Trophoblast cell (in vitro differentiated cells and primary cell): ENCODE measurements at places on chromosomes 7 and 10.
A peak's percentile ranks its signal among the peaks of the same experiment; 100 is the strongest.

GRCh38 chr7:3897430-3898372, 596.6 kb downstream of the SDK1 start:
- peak; percentile 39 for DNase-seq

DNA sequence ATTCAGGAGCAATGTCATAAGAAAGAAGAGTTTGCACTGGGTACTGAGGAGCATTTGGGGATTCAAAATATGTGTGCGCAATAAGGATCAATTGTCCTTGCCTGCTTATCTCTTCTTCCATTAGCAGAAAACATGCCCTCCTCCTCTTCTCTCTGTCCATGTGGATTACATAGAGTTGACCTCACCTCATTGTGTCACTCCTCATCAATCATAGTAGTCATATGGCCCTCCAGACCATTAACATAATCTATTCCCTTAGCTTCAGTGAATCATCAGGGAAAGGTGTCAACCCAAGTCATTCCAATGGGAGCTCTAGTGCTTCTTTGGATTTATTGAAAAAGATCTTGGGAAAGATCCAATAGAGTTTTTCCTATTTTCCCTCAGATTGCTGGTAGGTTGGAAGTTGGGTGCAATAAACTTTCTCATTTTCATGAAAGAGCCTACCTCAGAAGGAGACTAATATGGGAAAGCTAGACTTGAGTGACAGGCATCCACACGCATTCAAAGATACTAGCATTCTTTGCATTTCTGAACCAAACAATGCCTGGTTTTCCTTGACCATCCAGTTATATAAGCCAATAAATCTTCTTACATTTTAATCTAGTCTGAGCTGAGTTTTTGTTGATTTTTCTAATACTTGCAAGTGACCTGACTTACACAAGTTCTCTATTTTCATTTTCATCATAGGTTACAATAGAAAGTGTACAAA, 71.5 kb upstream of the FAM13C start:
- no peak for DNase-seq

DNA sequence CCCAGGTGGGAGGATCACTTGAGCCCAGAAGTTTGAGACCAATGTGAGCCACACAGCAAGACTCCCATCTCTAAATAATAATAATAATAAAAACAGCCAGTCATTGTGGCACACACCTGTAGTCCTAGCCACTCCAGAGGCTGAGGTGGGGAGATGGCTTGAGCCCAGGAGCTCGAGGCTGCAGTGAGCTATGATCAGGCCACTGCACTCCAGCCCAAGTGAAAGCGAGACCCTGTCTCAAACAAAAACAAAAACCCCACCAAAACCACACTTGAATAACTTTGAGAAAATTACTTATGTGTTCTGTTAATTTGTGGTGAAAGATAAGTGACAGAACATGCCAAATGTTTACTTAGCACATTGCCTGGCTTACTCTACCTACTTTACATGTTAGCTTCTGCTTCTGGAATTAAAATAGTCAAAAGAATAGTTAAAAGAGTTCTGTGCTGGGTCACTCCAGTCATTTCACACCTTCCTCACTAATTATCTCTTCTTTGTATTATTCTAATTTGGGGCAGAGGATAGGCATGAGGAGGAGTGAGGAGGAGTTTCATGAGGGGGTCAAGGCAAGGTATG, 9.8 kb downstream of the TMEM60 start:
- DNase-seq, result no peak

DNA sequence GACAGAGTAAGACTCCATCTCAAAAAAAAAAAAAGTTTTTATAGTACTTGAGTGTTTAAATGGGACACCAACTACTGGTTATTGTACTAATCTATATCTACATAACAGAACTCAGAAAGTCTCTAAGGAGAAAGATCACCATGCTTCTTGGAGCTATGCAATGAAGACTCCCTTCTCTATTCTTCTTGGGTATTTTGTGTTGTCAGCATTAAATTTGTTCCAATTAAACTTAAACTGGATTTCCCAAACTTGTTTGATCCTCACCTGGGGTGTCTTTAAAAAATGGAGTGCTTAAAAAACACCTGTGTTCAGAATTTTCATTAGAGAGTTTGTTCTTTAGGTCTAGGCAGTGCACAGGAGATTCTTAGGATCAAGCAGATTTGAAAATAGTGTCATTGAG, 536.0 kb downstream of the GATA3 start:
- no peak for DNase-seq

DNA sequence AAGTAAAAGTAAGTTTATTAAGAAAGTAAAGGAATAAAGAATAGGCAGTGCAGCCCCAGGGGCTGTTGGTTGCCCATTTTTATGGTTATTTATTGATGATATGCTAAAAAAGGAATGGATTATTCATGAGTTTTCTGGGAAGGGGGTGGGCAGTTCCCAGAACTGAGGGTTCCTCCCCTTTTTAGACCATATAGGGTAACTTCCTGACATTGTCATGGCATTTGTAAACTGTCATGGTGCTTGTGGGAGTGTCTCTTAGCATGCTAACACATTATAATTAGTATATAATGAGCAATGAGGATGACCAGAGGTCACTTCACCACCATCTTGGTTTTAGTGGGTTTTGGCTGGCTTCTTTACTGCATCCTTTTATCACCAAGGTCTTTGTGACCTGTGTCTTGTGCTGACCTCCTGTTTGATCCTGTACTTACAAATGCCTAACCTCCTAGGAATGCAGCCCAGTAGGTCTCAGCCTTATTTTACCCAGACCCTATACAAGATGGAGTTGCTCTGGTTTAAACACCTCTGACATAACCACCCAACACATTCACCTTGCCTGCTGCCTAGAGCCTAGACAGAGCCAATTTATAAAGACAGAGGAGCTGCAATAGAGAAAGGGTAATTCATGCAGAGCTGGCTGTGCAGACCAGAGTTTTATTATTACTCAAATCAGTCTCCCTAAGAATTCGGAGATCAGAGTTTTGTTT, 10.9 kb upstream of the ERCC6 start:
- no peak for DNase-seq

GRCh38 chr7:113730309-113730955, 188.4 kb downstream of the PPP1R3A start:
- DNase-seq, result no peak

DNA sequence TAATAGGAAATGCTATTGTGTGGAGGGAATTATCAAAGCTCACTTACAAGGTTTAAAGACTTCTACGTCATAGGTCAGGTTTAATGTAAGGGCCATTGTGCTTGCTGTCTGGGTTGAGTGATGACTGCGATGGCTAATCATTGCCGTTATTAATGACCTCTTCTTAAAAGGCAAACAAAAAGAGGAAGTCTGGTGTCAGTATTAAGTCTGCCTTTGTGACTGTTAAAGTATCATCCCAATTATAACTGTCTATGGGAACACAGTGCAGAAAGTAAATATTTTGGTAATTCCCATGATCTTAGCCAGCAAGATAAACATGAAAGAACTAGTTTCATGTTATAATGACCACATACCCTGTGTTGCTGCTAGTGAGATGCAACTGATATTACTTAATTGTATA, 382.4 kb downstream of the BBS9 start:
- DNase-seq, result no peak

DNA sequence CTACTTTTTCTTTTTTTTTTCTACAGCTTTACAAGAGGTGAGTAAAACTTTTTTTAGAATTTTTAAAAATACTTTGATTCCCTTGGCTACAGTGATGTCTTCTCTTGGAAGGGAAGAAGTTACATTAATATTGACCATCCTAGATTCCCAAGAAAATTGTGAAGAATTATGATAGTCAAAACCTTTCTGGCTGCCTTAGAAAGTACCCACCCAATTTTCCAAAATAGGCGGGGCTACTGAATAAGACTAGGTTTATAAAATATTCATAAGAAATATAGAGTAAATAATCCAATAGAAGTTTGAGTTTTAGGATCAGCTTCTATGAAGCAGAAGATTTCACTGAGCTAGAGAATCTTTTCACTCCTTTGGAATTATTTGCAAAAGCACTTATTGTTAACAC, 3.0 kb downstream of the COL1A2 start:
- no peak for DNase-seq

DNA sequence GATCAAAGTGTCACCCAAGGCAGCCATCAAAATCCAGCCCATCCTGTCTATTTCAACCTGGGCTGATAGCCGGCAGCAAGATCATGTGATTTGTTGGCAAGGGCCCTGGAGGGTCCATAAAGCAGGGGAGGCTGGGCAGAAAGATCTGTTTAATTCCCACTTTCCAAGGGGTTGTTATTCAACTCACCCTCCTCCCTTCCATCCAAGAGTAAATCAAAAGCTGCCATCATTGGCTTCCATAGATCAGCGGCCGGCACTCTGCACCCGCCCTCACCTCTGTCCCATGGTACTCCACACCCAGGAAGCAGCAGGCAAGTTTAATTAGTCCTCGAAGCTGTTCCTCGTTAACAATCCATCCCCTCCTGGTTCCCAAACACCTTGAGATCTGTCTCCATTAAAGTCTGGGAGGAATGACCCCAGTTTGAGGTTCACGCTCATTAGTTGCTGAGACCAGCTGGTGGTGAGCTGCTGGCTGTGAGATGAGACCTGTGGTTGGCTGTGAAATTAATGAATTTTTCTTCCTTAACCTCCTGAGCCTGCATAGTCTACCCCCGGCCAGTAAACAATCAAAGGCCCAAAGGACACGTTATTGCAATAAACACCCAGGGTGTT, 120.6 kb upstream of the CHST15 start:
- DNase-seq, result no peak

GRCh38 chr10:110392868-110393740, 88.4 kb upstream of the SMNDC1 start:
- no peak for DNase-seq

DNA sequence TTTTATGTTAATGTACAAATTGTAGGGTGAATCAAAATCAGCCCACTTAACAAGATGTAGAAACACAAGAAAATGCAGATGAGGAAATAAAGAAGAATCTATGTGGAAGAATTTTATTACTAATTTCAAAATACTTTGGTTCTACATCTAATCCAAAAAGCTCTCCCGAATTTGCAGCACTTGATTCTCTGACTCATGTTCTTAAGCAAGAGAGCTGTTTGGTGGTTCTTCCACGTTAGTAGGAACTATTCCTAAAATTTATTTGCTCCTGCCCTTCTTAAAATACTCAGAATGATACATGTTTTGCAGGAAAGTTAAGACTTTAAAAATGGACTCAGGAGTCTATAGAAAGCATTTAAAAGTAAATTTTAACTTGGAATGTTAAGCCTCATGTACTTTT, 91.8 kb downstream of the ZMYND11 start:
- DNase-seq, result no peak

GRCh38 chr7:194252-195009, 2.1 kb downstream of the FAM20C start:
- DNase-seq, result no peak

DNA sequence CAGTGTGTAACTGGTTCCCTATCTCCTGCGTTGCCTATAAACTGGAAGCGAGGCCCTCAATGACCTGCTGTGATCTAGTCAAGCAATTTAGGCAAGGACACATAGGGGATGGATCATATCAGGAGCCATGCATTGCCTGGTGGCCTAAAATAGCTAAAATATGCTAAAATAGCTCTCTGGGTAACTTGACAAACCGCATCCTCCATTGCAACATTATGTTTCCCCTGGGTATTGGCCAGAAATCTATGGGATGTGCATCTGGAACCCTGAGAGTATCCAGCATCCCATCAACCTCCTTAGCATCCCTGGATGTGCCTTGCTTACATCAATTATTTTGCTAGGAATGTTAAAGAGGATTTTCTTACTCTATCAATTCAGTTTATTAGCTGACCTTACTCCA, 91.7 kb upstream of the ADCY1 start:
- peak; percentile 2 for DNase-seq

- DNase-seq, result peak; percentile 4
These were observed 564.5 kb upstream of the IGFBP3 start for GRCh38 chr7:46485481-46486065.

- DNase-seq, result no peak
These were observed 81.4 kb upstream of the GJD4 start for GRCh38 chr10:35523670-35524225.

- peak; percentile 79 for DNase-seq
These were observed 269.0 kb downstream of the ARHGAP12 start for GRCh38 chr10:31659665-31660064.

GRCh38 chr7:122546496-122546895, 152.4 kb downstream of the RNF133 start:
- no peak for DNase-seq

- DNase-seq, result no peak
These were observed 184.4 kb downstream of the MACC1 start for GRCh38 chr7:20032741-20033140.

DNA sequence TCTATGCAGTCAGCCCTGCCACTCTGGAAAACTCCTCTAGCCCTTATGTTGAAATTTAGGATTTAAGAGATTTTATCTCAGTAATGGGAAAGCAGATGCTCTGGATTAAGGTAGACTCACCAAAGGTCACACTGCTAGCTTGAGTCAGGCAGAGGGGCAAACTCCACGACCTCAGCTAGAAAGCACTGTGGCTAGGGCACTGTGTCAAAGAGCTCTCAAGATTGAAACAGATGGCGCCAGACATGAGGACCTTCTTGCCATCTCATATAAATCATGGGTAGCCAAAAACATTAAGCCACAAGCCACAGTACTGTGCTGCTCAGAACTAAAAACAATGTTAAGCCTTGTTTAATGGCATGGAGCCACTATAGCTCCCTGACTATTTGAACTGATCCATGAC, 188.7 kb downstream of the DNAJC1 start:
- DNase-seq, result peak; percentile 12

- no peak for DNase-seq
These were observed 30.3 kb downstream of the ERCC6 start for GRCh38 chr10:49508654-49509053.

DNA sequence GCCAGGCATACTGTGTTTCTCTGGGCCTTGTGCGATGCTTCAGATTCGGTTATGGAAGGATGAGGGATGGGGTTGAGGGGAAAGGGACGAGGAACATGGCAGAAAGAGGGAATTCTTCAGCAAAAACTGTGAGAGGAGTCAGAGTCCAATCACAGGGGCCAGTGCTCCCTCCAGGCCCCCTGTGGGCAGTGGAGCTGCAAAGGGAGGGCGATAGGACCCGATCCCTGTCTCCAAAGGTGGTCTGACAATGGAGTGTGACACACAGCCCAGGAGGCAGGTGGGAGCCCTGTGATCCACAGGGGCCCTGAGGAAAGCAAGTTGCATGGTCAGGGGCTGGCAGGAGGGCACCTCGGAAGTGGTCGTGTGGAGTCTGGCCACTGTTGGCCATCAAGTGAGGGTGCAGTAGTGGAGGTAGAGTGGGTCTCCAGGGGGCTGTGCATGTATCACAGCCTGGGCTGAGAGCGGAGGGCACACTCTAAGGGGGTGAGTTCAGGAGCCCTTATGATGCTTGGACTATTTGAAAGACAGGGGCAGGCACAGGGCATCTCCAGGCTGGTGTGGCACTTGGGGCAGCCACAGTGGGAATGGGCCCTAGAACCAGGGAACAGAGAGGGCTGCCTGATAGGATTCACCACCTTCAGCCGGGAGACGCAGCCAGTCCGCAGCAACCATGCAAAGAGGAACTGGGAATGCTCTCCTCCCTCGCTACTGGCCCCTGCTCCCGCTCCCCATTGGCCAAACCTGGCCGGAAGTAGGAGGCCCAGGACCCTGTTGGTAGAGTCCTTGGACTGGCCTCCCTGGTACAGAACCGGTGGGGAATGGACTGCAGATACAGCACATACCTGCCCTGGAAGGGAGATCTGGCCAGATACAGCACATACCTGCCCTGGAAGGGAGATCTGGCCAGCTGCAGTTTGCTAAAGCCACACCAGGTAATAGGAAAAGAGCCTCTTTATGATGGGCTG, 115.9 kb downstream of the ADCY1 start:
- no peak for DNase-seq

GRCh38 chr7:39153647-39154046, 175.9 kb downstream of the POU6F2 start:
- DNase-seq, result no peak

- DNase-seq, result no peak
These were observed 261.9 kb downstream of the PTPRN2 start for GRCh38 chr7:158325530-158326381.

- no peak for DNase-seq
These were observed 8.7 kb upstream of the SAMD9L start for GRCh38 chr7:93156884-93157283.
